ENCODE measurements at places on chromosomes 3 and 15.

- DNase-seq, result no peak
Observed at GRCh38 chr3:13768453-13768852, 111.4 kb downstream of the WNT7A start.

GRCh38 chr3:97983933-97984491 is 11.8 kb upstream of the RIOX2 start:
- no peak for DNase-seq

DNA sequence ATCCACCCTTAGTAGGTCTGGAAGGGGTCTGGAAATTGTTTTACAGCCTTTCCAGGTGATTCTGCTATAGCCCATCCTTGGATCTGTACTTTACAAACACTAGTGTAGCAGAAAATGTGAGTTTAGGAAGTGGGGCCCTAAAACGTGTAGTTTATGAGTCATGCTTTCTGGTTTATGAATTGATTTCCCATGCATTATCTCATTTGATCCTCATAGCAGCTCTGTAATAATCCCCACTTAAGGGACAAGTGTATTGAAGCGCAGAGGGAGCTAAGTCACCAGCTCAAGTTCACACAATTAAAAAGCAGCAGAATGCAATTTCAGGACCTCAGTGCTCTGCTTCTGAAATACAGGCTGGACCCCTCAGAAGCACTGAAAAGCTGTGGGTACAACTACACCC is 22.7 kb upstream of the STARD5 start:
- DNase-seq, result no peak

GRCh38 chr3:122006267-122006666 is 15.8 kb downstream of the ILDR1 start:
- DNase-seq, result no peak

DNA sequence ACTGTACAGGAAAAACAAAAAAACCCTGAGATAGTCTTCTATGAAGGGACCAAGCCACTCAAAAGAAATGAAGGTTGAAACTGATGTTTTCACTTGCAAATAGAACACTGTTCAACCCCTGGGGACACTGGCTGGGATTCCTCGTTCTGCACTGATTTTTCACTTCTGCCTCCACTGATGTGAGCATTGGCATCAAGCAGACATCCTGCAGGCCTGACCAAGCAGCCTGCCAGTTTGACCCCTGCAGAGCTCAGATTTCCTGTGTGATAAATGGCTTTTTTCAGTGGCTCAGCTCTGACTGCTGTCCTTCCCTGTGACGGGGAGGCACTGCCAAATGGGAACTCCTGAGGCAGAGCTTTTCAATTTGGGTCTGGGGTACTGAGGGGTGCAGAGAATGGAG is 50.0 kb downstream of the RASGRP1 start:
- DNase-seq, result peak; percentile 1

GRCh38 chr15:56040081-56041035 is 46.9 kb upstream of the NEDD4 start:
- DNase-seq, result no peak

- no peak for DNase-seq
Observed at GRCh38 chr3:31462050-31462569, 70.6 kb upstream of the STT3B start.

DNA sequence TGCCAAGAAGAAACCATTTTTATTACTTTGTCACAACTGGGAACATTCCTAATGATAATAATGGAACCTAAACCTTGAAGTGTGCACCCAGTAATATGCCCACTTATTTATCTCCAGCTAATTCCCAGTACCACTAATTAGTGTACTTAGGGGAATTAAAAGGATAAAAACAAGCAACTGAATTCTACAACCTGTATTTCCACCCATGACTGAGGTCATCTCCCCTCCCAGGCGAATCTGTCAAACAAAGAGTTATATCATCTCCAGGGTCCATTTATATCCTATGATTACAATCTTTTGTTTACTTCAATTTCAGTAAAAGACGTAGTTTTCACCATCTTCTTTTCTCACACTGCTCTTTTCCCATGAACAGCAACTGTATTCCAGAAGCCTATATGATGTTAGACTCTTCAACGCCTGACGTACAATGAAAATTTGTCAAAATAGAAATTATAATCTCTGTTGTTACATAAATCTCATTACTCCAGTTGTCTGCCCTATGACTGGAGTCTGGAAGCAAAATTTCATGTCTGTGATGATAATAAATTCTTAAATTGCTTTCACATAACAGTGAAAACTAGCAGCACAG is 177.6 kb downstream of the GOLIM4 start:
- no peak for DNase-seq

DNA sequence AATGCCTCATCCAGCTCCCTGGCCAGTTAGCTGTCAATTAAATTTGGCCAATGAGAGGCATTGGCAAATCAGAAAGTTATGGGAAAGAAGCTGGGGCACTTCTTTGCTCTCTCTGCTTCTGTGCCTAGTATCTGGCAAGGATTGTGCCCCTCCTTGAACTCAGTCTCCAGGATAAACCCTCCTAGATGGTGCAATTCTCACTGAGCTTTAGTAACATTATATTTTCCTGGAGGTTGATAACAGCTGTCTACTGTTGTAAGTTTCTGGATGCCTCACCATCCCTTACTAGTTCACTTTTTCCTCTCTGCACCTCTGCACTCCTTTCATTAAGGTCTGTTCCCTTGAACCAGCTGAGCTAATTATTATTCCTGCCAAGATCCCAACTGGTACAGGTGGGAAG is 329.5 kb downstream of the MFSD1 start:
- DNase-seq, result no peak

All from GM19239 (cell line).